ENCODE measurements at places on chromosomes 3 and 15.

DNA sequence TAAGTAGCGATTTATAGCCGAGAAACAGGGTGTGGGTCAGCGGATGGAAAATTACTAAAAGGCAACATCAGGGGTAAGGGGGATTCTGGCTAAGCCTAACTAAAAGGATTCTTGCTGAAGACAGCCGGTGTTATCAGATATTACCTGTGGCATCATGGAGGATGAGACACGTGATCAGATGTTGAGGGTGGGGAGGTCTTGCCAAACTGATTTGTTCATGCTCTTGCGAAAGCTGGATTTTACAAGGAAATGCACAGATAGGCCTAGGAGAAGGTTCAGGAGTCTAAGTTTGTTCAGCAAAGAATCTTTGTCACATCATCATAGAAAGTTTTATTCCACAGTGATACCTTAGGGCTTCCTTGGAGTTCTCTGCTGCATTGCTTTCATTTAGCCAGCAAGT, 396.8 kb upstream of the TBL1XR1 start:
- DNase-seq = no peak

GRCh38 chr3:186121968-186122367, 13.1 kb upstream of the ETV5 start:
- DNase-seq = peak; percentile 83

GRCh38 chr3:2802429-2802828, 307.7 kb downstream of the IL5RA start:
- DNase-seq = no peak

DNA sequence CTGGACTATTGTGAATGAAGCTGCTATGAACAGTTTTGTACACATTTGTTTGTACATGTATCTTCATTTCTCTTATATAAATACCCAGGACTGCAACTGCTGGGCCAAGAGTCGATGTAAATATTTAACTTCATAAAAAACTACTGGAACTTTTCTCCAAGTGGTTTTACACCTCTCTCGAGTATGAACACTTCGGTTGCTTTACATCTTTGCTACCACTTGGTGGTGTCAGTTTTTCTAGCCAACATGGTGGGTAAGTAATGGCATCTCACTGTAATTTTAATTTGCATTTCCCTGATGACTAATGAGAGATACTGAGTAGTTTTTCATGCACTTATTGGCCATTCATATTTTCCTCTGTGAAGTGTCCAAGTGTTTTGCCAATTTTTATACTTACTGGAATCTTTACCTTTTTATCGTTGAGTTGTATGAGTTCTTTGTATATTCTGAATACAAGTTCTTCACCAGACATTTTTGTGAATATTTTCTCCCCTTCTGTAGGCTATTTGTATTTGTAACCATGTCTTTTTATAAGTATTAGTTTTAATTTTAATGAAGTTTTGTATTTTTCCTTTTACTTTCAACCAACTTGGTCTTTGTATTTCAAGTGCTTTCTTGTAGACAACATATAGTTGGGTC, 44.4 kb downstream of the PCOLCE2 start:
- DNase-seq = no peak

DNA sequence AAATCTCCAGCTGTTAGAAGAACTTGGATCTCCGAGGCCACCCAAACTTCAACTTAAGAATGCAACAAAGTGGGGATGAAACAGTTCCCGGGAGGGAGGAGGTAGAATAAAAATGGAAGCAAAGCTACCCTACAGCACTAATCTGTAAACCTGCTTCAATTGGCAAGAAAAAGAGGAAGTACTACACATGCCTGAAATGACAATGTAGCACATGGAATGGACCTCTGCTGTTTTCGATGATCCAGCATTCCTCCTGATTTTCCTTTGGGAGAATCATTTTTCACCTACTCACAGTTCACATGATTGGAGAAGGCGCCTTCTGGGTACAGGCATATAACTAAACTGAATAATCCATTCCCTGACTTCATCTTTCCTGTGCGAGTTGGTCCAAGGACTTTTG, 1081.5 kb downstream of the FHIT start:
- no peak for DNase-seq

DNA sequence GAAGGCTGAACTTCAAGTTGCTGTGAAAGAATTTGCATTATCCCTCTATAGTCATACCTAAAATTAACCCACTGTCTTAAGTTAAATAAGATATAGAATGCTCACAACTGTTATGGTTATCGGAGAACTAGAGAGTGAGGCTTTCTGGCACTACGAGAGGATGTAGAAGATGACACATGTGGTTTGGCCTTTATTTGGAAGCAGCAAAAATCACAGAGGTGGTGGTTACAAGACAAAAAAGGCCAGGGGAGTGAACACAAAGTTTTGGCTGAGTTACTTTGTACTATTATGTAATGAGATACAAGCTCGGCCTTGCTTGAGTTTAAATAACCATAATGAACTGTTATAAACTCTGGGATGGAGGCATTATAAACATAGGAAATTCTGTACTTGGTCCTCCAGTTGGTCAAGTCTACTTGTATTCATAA, 78.3 kb upstream of the ICE2 start:
- DNase-seq = no peak

DNA sequence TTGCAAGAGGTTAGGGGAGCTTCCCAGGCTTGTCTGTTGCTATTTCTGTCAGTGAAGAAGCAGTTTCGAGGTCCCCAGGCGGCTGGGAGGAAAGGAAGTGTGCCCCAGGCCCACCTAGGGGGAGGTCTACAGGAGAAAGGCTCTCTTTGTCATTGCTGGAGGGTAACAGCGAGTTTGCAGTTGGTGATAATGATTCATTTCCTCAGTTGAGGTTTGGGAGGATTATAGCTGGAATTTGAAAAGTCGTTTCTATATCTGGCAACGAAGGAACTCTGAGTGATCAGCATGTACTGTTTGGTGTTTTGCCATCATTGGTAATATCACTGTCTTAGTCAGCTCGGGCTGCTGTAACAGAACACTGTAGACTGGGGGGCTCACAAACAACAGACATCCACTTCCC, 65.5 kb upstream of the UBE3A start:
- DNase-seq = no peak

- DNase-seq = peak; percentile 95
Measured at GRCh38 chr3:29065211-29065785, 215.6 kb upstream of the RBMS3 start.

- no peak for DNase-seq
Measured at GRCh38 chr3:180199417-180199995, 162.8 kb upstream of the PEX5L start.

- DNase-seq = no peak
Measured at GRCh38 chr3:111618945-111619344, 23.8 kb upstream of the ZBED2 start.

DNA sequence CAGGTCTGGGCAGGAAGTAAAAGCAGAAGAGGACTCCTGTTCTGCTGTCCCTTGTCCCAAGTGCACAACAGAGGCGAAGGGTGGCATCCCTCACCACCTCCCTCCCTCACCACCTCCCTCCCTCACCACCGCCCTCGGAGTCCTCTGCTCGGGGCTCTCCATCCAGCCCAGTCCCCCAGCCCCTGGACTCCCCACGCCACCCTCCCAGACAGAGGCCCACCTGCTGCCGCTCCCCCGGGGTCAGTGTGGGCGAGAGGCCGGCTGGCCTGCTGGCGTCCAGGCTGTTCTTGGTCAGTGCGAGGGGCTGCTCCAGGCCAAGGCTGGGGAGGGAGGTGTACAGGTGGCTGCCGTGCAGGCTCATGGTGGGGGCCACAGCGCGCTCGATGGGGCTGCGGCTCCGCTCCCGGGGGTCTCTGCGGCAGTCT, 79.1 kb downstream of the VGLL4 start:
- peak; percentile 43 for DNase-seq

- DNase-seq = no peak
Measured at GRCh38 chr3:14403619-14404155, 1.3 kb downstream of the SLC6A6 start.

- DNase-seq = no peak
Measured at GRCh38 chr15:101239724-101240136, 12.1 kb downstream of the CHSY1 start.

DNA sequence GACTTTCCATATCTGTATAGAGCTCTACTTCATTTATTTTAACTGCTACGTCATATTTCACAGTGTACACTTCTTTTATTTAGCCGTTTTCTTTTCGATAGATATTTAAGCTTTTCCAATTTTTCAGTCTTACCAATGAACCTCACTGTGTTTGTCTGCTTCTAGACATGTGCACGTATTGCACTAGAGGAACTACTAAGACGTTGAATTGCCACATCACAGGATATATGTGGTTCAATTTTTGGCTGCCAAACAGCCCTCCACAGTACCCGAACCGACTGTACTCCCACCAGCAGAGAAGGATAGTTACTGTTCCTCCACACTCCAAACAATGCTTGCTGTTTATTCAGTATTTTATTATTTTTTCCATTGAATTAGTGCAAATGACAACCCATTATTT, 2.0 kb downstream of the NR1I2 start:
- no peak for DNase-seq

DNA sequence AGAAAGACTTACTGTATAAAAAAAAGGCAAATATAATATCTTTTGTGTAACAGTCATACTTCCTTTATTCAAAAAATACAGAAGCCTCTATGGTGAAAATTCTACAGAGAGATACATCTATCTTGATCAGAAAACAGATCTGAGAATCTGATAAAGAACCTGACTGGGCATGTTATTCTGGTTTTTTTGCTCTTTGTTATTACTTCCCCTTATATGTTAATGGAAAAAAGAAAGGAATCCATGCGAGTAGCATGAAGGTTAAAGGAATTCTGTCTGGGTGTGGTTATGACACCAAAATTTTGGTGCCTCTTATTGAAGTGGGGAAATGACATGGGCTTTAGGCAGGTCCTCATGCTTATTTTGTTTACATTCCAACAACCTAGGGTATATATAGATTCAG, 81.7 kb downstream of the BCHE start:
- DNase-seq = no peak

- no peak for DNase-seq
Measured at GRCh38 chr3:151964743-151965142, 91.3 kb downstream of the SUCNR1 start.

DNA sequence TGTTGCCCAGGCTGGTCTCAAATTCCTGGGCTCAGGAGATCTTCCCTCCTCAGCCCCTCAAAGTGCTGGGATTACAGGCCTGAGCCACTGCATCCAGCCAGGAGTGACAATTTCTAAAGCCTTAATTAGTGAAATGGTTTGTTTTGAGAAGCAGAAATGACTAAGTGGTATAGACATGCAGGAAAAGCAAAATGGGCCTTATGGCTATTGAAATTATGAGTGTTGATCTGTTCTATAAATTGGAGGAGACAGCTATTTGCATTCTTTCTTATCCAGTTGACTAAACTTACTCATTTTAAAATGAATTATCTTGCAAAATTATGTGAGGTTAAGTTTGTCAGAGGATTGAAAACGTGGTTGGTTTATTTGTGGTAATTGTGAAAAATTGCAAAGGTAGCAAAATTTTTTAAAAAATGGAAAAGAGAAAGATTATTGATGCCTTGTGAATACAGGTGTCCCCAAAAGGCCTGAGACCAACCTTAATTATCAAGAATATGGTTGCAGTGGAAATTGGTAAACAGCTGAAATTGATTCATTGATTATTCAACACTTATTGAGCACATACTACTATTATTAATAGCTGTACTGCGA, 7.9 kb downstream of the RAP2B start:
- DNase-seq = no peak

- no peak for DNase-seq
Measured at GRCh38 chr3:133377396-133377795, 22.5 kb upstream of the BFSP2 start.

GRCh38 chr15:34331809-34332208, 5.8 kb downstream of the SLC12A6 start:
- no peak for DNase-seq

GRCh38 chr15:57911247-57911646, 154.3 kb downstream of the ALDH1A2 start:
- DNase-seq = no peak

GRCh38 chr15:50996641-50997040, 88.2 kb downstream of the AP4E1 start:
- DNase-seq = no peak

DNA sequence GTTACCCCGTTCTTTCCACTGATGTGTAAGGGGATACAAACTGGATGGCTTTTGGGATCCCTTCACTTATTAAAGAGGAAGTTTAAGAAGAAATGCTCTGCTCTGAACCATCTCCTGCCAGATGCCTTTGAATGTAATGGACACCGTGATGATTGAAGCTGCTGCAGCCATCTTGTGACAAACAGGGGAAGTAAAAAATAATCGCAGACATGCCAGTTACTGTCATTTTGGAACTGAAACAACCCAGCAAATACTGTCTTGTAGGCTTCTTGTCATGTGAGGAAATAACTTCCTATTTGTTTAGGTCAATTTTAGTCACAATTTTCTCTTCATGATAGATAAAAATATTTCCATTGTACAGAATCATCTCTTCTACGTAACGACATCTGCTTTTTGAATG, 224.0 kb downstream of the CHL1 start:
- no peak for DNase-seq

- peak; percentile 45 for DNase-seq
Measured at GRCh38 chr3:43024181-43024885, 45.2 kb downstream of the GASK1A start.

All from islet precursor cell (in vitro differentiated cells).